Glomerular endothelial cell (primary cell): ENCODE measurements at places on chromosomes 13 and 19.

- DNase-seq, result no peak
These were observed 25.6 kb downstream of the DEDD2 start for GRCh38 chr19:42191855-42192254.

GRCh38 chr13:113057084-113057483 lies 48.5 kb upstream of the F7 start:
- DNase-seq, result no peak

DNA sequence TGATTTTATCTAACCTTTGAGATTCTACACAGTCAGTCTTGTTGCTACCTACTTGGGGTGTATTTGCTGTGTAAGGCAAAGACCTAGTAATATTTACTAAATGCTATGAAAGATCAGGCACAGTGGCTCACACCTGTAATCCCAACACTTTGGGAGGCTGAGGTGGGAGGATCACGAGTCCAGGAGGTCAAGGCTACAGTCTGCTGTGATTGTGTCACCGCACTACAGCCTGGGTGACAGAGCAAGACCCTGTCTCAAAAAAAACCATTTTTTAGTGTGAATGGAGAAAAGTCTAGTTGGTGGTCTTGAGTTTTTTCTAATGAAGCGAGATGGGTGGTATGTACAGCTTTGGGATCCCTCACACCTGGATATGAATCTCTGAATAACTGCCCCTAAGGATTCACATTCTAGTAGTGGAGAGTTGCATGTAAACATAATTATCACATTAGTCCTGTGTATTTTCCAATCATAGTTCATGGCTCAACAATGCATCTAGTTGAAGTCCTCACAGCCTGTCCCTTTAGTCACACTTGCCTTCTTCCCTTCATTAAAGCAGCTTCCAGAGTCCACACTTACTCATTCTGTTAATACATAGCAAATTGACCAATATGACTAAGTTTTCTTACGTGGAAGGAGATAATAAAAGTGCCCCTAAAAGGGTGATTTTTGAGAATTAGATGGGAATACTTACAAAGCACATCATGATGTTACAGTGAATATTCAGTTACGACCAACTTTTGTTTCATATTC lies 7.5 kb downstream of the RPL21 start:
- no peak for DNase-seq

DNA sequence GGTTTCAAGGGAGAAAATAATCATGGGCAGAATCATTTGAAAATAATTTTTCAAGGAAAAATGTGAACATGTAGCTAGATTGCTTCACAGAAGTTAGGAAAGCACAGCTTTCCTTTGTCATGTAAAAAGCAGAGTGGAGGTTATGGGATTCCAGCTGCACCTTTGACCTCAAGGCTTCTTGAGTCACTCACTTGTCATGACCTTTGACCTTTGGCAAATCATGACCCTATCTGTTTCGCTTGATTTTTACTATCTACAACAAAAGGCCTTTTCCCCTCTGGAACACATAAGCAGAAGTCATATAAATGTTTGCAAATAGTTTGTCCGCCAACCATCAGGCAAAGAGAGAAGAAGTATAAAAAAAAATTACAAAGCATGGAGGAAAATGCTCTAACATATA lies 210.7 kb upstream of the MIR17HG start:
- DNase-seq, result no peak

- DNase-seq, result no peak
These were observed 6.5 kb downstream of the ZSCAN5B start for GRCh38 chr19:56191115-56191514.

GRCh38 chr13:74868049-74868448 lies 613.9 kb downstream of the TBC1D4 start:
- no peak for DNase-seq

- DNase-seq, result no peak
These were observed 76.6 kb downstream of the ZMYM2 start for GRCh38 chr13:20035130-20035529.

DNA sequence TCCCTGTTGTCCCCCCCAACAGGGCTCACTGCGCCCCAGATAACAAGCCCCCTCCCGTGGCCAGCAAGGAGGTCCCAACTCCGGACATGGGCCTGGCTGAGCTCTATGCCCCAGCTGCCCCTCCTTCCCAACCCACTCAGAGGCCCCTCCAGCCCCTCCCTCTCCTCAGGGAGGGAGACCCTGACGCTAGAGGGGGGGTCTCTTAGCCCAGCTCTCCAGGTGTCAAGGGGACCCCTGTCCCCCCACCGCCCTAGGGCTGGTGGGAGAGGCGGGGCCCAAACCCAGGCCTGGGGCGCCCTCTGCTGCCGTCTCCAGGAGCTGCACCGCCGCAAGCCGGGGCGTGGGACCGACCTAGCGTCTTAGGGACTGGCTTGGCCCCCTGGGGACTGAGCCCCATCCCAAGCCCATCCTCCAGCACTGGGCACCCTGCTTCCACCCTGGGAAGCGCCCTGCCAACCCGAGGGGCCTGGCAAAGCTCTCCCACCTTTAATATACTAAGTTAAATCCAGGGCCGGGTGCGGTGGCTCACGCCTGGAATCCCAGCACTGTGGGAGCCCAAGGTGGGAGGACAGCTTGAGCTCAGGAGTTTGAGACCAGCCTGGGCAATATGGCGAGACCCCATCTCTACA lies 1.4 kb downstream of the GRIN3B start:
- no peak for DNase-seq

- peak; percentile 70 for DNase-seq
These were observed at the start of gene ZNF563 for GRCh38 chr19:12333162-12334159. TSS of gene ZNF563 (minus strand) at chr19:12333633. CDS start at chr19:12333482, 151 bp downstream.

- no peak for DNase-seq
These were observed 8.6 kb upstream of the BCAT2 start for GRCh38 chr19:48819366-48819816.

GRCh38 chr13:40063278-40063698 lies 407.8 kb downstream of the COG6 start:
- DNase-seq, result no peak

DNA sequence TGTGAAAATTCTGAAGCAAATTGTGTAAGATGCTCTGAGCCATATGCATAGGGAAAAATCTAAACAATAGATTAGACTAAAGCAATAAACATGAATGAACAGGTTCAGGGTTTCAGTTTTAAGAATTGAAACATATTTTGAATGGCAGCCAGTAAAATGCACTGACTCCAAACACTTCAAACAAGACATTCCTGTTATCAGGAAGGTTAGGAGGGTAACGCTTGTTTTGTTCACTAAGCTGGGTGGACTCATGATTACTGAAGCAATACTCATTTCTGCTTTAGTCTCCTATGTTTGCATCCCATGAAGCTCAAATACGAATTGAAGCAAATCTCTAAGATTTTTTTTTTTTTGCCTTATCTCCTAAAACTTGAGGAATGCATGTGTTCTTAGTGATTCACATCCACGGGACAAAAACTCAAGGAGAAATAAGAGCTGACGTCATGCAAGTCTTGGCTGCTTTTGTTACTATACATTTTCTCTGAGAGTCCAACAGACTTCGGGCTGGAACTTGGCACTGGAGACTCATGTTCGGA lies 29.1 kb upstream of the IGFL4 start:
- DNase-seq, result peak; percentile 86

GRCh38 chr19:18533058-18533457 lies 10.3 kb downstream of the FKBP8 start:
- no peak for DNase-seq

- DNase-seq, result no peak
These were observed 48.8 kb downstream of the SLC7A1 start for GRCh38 chr13:29546662-29547061.

GRCh38 chr19:28074773-28075172 lies 1138.2 kb downstream of the UQCRFS1 start:
- no peak for DNase-seq

- DNase-seq, result no peak
These were observed 1.4 kb downstream of the RETN start for GRCh38 chr19:7670150-7670783.

DNA sequence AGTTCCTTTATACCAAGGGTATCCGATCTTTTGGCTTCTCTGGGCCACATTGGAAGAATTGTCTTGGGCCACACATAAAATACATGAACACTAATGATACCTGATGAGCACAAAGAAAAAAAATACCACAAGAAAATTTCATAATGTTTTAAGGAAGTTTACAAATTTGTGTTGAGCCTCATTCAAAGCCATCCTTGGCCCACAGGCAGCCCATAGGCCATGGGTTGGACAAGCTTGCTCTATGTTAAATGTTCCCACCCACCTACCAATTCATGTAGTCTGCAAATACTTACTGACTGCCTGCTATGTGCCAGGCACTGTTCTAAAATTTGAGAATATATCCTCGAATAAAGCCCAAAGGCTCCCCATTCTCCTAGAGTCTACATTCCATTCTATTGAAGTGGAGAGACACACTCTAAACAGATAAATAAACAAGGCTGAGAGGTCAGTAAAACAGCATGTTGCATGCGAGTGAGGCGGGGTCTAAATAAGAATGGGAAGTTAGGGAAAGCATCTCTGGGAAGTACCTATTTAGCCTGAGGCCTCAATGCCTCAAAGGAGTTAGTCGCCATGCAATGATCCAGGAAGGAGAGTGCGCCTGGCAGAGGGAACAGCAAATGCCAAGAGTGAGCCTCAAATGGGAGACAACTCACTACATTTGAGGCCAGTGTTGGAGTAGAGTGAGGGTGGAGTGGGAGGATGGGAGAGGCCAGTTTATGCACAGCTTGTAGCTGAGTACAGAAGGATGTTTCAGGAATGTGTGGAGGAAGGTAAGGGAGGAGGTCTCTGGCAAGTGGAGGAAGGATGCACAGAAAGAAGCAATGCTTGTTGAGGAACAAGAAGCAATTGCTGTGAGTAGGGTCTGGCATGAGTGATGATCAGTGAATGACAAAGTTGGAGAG lies 52.5 kb upstream of the CLDN10 start:
- no peak for DNase-seq

- no peak for DNase-seq
These were observed 178.2 kb downstream of the ENOX1 start for GRCh38 chr13:43608400-43609137.

GRCh38 chr13:101626925-101627555 lies 174.6 kb downstream of the ITGBL1 start:
- DNase-seq, result no peak

DNA sequence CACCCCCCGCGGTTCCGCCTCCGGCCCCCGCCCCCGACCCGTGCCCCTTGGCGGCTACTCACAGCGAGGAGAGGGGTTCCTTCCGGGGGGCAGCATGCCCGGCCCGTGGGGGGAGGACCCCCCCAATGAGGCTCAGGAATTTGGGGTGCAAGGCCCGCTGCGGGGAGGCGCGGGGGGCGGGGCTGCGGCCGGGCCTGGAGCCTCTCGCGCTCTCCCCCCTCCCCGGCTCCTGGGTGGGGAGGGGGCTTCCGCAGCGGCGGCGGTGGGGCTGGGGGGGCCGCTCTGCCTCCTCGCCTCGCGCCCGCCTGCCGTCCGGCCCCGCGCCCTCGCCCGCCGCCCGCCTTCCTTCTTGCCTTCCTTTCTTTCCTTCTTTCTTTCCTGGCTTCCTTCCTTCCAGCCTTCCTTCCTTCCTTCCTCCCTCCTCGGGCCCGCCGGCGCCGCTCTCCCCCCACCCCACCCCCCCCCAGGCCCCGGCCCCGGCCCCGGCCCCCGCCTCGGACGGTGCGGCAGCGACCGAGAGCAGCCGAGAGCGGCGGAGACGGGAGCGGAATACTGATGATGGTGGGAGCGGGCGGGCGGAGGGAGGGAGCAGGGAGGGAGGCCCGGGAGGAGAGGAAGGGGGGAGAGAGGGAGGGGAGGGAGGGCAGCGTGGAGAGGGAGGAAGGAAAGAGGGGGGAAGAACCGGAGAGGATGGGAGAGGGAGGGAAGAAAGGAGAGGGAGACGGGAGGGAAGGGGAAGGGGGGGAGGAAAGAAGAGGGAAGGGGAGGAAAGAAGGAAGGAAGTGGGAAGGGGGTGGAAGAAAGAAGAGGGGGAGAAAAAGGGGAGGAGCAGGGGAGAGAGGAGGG lies at the start of gene LRRC4B:
Gene LRRC4B (minus strand): TSS at position 554 of the 846 bp plus-strand sequence. CDS start 19,597 bp downstream, outside the sequence.
- no peak for DNase-seq

GRCh38 chr13:48410199-48410598 lies 2.7 kb downstream of the LPAR6 start:
- no peak for DNase-seq

- DNase-seq, result no peak
These were observed 160.5 kb downstream of the DLEU7 start for GRCh38 chr13:50682966-50683365.

DNA sequence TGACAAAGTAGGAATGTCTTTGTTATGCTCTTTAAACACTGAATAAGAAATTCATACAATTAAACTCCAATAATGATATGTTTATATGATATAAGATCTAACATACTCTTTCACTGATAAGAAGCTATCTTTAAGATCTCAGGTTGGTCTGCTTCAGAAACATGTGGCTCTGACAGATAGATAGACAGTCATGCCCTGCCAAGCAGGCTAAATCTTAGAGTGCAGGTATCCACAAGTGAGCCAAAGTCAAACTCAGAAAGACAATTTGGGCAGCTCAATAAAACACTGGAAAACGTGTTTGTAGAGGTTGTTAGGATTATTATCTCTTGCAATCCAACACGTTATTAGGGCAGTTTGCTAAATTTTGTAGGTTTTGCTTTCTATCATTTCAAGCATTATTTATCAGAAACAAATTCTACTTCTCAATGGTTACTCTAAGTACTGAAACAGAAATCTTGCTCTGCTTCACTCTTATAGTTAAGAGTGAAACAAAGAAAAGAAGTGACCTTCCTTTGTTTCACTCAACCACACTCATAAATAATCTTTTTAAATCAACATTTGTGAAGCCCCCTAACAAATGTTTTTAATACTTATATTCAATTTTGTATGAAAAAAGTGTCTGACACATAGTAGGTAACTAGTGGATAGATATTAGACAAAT lies 1255.6 kb downstream of the DIAPH3 start:
- DNase-seq, result no peak

GRCh38 chr13:37868691-37869505 lies 674 bp downstream of the TRPC4 start:
- no peak for DNase-seq

DNA sequence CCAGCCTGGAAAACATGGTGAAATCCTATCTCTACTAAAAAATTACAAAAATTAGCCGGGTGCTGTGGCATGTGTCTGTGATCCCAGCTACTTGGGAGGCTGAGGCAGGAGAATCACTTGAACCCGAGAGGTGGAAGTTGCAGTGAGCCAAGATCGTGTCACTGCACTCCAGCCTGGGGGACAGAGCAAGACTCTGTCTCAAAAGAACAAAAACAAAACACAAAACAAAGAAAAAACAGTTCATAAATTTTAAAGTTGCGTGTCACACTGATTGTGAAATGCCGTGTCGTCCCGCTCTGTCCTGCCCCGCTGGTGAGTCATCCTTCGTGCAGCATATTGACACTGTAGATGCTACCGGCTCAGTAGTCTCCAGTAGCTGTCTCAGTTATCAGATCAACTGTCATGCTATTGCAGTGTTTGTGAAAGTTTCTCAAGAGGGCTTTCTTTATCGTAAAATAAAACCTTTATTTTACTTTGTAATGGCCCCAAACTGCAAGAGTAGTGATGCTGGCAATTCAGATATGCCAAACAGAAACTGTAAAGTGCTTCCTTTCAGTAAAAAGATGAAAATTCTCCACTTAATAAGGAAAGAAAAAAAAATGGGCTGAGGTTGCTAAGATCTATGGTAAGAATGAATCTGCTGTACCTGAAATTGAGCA lies 36.4 kb upstream of the IGFL1 start:
- no peak for DNase-seq
